ENCODE measurements at places on chromosomes 6 and 20.

GRCh38 chr20:10824750-10825500 lies 151.1 kb upstream of the JAG1 start:
- DNase-seq: no peak

GRCh38 chr6:26250698-26251044 lies 114.3 kb upstream of the BTN3A2 start:
- DNase-seq: no peak

GRCh38 chr6:108941281-108941680 lies 93.1 kb downstream of the ARMC2 start:
- DNase-seq: no peak

DNA sequence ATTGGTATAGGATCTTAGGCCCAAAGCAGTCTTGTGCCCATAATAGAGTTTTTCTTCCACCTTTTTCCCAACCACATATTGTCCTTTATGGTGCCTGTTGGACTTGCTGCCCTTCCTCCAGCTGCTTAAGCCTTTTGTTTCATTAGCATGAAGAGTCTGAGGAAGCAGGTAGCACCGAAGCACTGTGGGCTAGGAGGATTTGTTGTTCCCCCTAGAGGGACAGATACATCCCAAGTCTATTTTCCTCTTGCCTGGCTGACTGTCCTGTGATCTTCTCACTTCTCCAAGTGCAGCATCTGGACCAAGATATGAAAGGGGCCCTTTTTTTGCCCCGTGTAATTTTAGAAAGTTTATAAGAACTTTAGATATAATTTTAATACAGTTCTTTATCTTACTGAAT lies 50.7 kb upstream of the COL10A1 start:
- no peak for DNase-seq

DNA sequence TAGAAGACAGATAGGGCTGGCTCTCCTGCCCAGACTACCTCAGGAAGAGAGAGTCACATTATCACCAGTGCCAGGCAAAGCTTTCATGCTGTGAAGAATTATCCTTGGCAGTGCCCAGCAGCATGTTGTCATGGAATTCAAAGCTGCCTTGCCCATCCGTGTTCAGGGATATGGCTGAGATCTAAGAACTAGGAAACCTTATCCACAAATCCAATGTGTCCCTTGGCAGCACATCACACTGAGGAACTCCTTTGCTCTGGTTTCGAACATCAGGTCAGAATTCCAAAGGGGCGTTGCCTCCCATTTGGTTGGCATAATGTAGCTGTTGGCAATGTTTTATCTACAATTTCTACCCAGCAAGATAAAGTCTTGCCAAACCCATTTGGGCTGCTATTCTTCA lies 52.7 kb downstream of the ADGRF1 start:
- DNase-seq: no peak

DNA sequence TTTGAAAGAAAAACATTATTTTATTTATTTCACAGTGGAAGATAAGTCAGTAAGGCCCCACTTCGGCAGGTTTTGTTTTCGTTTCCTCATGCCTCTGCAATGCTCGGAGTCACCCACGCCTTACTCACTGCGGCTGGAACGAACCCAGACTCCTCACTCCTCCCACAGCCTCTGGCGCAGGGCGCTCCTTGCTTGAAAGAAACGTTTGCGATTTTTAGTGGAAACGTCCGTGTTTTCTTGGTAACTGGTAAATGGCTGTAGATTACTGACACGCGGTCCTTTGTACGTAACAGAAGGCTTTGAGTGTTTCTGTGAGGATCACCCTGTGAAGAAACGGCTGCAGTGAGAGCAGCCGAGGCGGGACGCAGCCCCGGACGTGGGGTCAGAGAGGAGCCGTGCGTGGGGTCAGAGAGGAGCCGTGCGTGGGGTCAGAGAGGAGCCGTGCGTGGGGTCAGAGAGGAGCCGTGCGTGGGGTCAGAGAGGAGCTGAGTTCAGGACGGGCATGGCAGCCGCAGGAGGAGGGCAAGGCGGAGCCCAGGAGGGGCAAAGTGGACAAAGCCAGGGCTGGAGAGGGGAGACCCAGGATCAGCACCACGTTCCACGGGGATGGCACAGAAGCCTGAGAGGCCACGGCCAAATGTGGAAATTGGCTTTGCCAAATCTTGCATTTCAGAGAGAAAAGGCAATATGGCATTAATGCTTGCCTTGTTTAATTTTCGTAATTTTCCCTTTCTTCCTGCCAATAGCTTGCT lies 198.6 kb upstream of the THBS2 start:
- DNase-seq: no peak

- DNase-seq: no peak
Measured at GRCh38 chr6:112305795-112306564, 41.1 kb upstream of the RFPL4B start.

Measured in RWPE1 (cell line).